CD4-positive, alpha-beta T cell (primary cell): ENCODE measurements at places on chromosomes 5 and 9.

GRCh38 chr9:104748359-104749031 is 1.0 kb downstream of the NIPSNAP3A start:
- no peak for DNase-seq

GRCh38 chr5:173010547-173011464 is 27.2 kb downstream of the ATP6V0E1 start:
- DNase-seq = no peak

DNA sequence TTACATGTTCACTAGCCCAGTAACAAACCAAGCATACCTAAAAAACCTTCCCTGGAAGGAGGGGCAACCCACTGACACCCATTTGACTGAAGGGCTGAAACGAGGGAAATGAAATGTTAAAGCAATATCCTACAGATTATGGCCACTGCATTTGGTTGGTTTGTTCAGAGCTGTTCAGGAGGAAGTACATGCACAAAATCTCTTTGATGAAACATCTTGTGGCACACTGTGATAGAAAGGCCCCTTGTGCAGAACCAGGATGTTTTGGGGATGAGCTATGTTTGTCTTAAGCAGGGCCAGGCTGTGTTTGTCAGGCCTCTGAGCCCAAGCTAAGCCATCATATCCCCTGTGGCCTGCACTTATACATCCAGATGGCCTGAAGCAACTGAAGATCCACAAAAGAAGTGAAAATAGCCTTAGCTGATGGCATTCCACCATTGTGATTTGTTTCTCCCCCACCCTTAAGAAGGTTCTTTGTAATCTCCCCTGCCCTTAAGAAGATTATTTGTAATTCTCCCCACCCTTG is 467.3 kb upstream of the PIK3R1 start:
- DNase-seq = no peak

DNA sequence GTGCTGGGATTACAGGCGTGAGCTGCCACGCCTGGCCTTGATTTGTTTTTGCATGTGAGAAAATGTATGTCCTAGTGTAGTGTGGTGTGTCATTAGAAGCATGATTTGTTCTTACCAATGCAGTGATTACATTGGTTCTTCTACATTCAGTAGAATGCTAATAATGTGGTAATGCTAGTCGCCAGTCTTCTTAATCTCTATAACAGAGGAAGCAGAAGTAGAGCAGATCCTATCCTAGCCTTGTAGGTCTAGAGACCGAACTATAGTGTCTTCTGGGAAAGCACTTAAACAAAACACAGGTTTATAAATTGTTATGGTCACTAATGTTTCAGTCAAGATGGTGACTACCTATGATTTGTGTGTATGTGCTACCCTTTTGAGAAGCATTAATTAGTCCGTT is 197.5 kb upstream of the DMRT1 start:
- DNase-seq = no peak

DNA sequence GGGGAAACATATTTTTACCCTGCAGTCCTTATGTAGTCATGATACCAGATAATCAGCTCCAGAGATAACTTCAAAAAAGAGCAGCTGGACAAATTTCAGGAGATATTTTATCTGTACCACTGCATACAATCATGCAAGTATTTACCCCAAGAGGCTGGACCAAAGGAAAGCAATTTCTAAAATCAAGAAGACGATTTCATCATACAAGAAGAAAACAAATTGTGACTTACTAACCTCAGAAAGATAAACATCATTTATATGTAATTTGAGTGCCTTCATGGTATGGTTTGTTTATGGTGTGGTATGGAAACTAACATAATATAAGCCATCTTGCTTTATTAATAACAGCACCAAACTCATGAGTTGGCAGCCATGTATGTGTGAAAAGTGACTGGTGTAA is 603.6 kb downstream of the PSAT1 start:
- DNase-seq = no peak

DNA sequence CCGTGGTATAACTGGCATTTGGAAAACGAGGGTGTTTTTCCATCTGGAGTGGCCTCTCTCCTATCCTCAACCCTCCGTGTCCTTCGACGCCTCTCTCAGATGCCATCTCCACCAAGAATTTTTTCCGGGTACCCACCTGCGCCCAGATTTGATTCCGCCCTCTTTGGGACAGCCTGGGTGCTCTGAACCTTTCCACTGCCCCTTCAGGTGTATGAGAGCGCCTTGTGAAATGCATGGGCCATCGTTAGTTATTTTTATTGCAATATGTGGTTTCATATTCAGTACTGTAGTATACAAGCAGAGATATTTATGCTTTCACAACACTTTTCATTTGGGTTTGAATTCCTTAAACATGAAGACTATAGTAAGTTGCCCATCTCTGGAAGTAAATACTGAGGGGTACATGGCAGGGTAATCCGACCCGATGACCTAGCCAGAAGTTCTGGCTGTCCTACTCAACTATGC is 78.2 kb upstream of the IFNE start:
- no peak for DNase-seq

GRCh38 chr5:147957901-147958300 is 51.6 kb upstream of the C5orf46 start:
- DNase-seq = no peak
